Stimulated activated CD8-positive, alpha-beta memory T cell treated with anti-CD3 and anti-CD28 coated beads, Interleukin-4, amount 100 ng/mL, for 4 hours (primary cell): ENCODE measurements at places on chromosomes 6 and 20.
A peak's percentile ranks its signal among the peaks of the same experiment; 100 is the strongest.

GRCh38 chr6:16267428-16268263 is 29.3 kb downstream of the GMPR start:
- DNase-seq = no peak

DNA sequence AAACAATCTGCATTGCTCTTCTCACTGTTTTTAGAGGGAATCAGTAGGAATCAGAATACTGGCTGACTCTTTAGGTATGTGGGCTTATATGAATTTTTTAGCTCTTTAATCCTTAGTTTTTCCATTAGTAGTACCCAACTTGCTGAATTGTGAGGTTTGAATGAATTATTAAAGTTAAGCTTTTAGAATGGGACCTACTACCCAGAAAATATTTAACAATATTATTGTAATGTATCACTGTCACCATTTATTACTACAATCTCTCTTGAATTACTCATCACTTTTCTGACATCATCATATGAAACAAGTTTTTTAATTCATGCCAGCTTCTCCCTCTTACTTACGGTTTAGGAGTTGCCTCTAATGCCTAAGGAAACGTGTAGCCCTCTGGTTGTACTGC is 212.7 kb downstream of the BCKDHB start:
- no peak for DNase-seq

DNA sequence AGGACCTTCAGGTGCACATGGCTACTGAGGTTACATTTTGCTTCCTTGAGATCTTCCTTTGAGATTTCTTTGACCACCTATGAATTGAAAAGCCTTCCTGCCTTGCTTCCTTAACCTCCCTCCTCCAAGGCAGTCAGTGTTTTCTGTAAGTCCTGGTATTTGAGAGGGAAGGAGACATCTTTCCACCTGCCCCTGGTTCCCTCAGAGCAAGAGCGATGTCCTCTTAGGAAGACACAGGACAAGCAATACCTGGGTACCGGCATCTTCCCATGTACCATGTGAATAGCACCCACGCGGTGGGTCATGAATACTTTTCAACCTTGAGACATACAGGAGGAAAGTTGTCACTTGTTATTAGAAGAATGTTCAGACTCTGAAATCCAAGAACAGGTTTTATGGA is 37.1 kb downstream of the GINS1 start:
- no peak for DNase-seq

- DNase-seq = peak; percentile 26
These were observed 22.2 kb upstream of the ZBTB2 start for GRCh38 chr6:151413372-151414145.

GRCh38 chr6:99951016-99951805 is 42.8 kb downstream of the MCHR2 start:
- no peak for DNase-seq

DNA sequence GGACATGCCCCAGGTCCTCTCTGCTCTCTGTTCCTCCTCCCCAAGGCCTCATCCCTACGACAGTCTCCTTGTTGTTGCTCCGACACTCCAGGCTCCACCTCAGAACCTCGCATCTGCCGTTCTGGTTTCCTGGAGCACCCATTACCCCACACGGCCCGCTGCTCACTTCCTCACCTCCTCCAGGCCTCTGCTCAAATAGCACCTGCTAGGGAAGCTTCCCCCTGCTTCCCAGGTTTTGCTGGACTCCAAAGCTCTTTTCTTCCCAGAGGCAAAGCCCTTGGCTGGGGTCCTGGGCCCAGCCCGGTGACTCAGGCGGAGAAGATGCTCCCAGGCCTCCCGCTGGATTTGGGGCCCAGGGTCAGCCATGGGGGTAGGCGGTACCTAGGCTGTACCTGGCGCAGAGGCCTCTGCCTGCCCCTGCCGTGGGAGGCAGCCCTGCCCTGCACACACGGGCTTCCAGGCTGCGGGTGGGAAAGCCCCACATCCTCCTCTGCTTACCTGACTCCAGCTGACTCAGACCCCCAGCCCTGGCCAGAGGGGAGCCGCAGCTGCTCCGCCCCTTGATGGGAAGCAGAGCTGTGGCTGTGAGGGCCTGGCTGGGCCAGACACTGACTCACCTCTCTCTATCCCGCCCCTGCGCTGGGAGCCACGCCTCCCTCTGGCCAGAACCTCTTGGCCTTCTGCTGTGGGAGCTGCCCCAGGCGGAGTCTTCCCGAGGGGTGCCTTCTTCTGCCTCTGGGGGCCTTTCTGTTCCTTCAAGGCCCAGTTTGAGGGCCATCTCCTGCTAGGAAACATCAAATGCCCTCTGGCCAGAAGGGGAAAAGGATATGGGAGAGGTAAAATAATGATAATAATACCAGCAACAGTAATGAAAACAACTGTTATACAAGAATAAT is 130.5 kb downstream of the CEBPB start:
- no peak for DNase-seq

- DNase-seq = no peak
These were observed 94.3 kb upstream of the FOXA2 start for GRCh38 chr20:22678678-22679077.

GRCh38 chr6:33117811-33118277 is 42.1 kb downstream of the HLA-DPB1 start:
- no peak for DNase-seq

DNA sequence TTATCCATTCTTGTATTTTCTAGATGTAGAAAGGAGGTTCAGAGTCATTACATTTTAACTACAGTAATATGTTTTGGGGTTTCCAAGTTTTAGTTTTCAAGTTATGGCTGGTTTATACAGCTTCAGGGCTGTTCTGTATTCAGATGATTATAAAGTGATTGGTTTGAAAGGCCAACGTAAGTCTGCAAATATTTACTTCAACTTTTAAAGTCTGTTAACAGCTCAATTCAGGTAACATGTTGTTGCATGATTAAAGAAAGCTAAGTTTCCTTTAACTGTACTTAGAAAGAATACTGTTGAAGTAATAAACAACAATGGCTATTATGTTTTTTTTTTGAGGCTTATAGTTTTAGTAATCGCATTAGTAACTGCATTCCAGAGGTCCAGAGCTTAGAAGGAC is 22.8 kb upstream of the GCLC start:
- DNase-seq = no peak

DNA sequence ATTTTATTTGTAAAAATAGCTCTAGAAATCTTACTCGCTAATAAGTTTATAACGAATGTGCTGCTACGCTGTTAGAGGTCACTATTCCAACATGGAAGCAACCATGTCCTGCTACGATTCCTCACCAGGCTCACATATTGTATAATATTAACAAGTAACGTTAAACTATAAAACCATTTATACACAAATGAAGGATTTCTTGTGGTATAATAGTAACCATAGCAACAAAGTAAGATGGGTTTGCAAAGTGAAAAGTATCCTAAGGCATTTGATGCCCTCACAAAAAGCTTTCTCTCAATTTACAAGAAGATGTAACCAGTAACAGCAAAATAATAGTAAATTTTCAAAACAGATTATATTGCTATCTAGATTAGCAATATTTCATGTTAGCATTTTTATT is 117.2 kb downstream of the PRKN start:
- no peak for DNase-seq

DNA sequence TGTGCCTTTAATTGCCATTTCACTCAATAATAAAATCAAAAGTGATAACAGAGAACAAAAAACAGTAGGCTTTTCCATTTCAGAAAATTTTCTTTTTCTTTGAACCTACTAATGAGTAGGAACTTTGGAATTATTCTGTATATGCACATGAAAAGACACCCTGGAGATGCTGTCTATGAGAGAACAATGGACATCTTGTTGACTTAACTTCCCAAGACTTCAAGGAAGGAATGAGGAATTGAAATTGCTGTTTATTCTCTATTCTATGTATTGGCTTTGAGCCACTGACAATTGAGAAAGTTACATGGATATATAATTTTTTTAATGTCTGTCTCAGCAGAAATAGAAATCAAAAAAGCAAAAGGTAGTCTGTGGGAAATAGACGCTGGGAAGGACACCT is 98.6 kb upstream of the PCSK2 start:
- no peak for DNase-seq
